Tibial nerve (tissue), 4 donors: ENCODE measurements at places on chromosomes 7 and 10. TPM values are rescaled to one million over a fixed set of nuclear protein-coding genes. Genes with fewer than 3 reads are reported as not detected.

Gene NPS
- not detected for total RNA-seq

Gene CLDN4
- total RNA-seq: 2.0 TPM

Gene KIF20B
- 2.5 TPM for total RNA-seq

Gene COL28A1
- 142 TPM for total RNA-seq

Gene UCN3
- not detected for total RNA-seq

Gene CHPF2
- total RNA-seq: 41.3 TPM

Gene SERPINE1
- 5.7 TPM for total RNA-seq

Gene ENTPD1
- 33.0 TPM for total RNA-seq

Gene TAS2R5
- total RNA-seq: 1.8 TPM

Gene ACHE
- total RNA-seq: not detected
